ENCODE measurements at places on chromosomes 6 and 20.

GRCh38 chr6:49648036-49648435, 11.4 kb upstream of the RHAG start:
- DNase-seq: no peak

- no peak for DNase-seq
Measured at GRCh38 chr6:31822036-31822821, 5.3 kb upstream of the HSPA1B start.

DNA sequence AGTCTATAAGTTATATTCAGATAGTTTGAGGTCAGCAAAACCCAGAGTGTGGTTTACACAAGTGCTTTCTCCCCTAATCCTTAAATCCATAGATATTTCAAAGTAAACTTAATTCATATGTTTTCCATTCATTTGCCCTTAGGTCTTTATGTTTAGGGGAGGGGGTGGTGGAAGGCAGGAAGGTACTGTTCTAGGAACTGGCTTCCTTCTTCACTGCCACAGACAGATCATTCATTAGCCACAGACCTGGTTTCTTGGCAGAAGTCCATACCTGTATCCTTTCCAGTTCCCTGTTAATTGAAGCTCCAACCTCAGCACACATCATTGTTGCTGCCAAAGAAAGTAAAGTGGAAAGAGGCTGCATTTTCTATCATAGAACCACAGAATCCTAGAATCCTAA, 123.0 kb downstream of the AIG1 start:
- no peak for DNase-seq

GRCh38 chr20:53652859-53653517, 59.3 kb upstream of the ZNF217 start:
- no peak for DNase-seq

GRCh38 chr20:15818651-15819071, 754.6 kb downstream of the KIF16B start:
- DNase-seq: no peak

DNA sequence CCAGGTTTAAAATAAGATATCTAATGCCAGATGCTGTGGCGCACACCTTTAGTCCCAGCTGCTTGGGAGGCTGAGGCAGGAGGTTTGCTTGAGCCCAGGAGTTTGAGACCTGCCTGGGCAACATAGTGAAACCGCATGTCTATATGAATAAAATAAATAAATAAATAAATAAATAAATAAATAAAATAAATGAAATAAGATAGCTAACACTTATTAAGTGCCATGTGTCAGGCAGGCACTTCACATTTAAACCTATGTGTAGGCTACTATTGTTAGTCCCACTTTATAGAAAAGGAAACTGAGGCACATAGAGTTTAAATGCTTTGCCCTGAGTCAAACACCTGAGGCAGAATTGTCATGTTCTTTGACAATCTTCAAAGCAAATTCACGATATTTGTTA, 32.9 kb upstream of the RREB1 start:
- no peak for DNase-seq

DNA sequence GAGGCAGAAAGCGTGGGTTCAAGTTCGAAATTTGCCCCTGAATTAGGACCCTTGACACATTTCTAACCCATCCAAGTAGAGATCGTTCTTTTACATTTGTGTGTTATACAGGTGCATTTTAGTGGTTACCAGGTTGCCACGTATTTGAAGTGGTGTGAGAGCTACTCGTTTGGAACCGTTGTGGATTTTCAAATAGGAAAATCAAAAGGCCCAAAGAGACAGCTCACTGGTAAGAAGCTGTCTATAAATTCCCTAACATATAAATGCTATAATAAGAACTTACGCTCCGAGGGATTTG, 1.6 kb upstream of the REV3L start:
- DNase-seq: peak; percentile 33

- no peak for DNase-seq
Measured at GRCh38 chr6:43927532-43928210, 157.7 kb downstream of the VEGFA start.

DNA sequence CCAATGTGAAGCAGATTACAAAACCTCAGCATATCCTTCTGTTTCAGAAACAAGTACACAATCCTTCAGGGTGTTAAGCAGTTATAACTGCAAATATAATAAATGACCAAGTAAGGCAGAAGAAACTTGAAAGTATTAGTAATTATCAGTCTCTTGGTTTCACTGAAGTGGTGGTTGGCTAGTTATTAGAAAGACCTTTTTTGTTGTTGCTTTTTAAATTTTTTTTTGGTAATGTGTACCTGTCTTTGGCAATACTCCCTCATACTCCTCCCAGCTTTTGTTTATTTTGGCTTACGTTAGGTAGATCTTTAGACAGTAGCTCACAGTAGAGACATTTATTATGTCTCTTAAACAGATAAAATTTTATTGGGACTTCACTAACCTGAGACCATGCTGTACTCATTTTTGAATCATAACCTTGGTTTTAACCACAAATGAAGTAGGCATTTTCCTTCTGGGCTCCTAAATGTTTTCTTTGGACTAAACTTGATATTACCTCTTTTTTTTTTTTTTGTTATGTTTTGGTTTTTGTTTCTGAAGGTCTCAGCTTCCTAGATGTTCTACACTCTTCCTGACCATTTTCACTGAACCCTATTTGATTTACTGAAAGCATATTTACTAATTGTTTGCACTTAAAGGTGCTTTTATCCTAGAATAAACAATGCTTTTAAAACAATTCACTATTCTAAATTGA, 6.4 kb downstream of the CD2AP start:
- DNase-seq: no peak

DNA sequence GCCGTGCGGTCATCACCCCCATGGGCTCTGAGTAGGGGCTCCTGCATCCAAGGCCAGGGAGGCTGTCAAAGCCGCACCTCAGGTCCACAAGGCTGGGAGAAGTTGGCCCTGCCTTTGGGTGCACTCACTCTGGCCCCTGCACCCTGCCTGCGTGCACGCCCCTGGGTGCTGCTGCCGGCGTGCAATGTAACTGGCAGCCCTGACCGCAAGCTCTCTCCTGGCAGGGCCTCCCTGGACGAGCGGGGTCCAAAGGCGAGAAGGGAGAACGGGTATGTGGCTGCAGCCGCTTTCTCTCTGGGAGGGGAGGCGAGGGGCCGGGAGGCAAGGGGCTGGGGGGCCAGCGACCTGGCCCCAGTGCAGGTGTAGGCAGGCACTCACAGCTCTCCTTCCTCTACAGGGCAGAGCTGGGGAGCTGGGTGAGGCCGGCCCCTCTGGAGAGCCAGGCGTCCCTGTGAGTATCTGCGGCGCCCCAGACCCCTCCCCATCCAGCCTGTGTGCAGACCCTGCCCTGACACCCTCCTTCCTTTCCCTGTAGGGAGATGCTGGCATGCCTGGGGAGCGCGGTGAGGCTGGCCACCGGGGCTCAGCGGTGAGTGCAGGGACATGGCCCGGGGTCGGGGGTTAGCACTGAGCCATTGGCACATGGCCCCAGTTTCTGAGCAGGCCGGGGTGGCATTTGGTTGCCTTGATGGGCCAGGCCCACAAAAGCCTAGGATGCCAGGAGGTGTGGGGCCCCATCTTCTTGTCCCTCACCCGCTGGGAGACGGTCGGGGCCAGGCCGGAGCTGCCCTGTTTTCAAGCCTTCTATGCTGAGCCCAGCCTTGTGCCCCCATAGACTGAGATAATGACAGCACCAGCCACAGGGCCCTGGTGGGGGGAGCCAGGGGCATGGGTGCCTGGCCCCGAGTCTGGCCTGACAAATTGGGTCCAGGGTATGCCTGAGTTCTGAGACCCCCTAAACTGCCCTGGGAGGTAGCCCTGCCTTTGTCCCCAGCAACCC, 12.7 kb downstream of the COL9A3 start:
- no peak for DNase-seq

- no peak for DNase-seq
Measured at GRCh38 chr6:159013229-159013628, 13.2 kb upstream of the RSPH3 start.

- DNase-seq: no peak
Measured at GRCh38 chr6:62466607-62467006, 180.6 kb upstream of the KHDRBS2 start.

- no peak for DNase-seq
Measured at GRCh38 chr6:134920422-134920821, 29.5 kb downstream of the ALDH8A1 start.

DNA sequence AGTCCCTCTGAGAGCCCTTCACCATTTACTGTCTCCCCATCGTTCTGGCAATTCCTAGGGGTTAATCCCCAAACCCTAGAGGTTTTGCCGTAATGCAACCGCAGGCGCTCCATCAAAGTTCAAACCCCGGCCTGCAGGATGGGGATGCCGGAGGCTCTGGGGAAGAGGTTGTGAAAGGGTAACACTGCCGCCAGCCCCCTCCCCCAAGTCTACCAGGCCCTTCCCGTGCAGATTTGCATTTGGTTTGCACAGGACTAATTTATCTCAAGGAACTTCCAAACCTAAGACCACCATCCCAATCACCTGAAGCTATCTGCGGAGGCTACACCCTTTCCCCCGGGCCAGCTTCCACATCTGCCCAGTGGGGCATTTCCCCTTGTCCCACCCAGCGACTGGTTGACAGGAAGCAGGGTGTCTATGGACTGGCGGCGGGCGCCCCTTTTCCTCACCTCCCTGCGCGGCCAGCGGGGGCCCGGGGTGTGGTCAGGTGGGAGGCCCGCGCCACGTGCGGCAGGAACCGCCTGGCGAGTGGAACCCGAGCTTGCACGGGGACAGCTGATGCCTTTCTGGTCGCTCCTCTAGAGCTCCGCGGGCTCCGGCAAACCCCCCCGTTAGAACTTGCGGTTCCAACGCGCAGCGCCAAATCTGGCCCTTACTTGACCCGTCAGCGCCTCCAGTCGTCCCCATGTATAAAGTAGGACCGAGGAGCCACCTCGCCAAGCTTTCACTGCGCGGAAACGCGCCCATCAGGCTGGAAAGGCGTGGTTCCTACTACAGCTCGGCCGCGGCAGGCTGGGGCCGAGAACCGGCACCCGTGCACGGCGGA, 9.4 kb upstream of the SLC4A11 start:
- no peak for DNase-seq

- DNase-seq: no peak
Measured at GRCh38 chr6:162029873-162030576, 697.5 kb downstream of the PRKN start.

- no peak for DNase-seq
Measured at GRCh38 chr6:122286512-122286911, 112.9 kb upstream of the HSF2 start.

DNA sequence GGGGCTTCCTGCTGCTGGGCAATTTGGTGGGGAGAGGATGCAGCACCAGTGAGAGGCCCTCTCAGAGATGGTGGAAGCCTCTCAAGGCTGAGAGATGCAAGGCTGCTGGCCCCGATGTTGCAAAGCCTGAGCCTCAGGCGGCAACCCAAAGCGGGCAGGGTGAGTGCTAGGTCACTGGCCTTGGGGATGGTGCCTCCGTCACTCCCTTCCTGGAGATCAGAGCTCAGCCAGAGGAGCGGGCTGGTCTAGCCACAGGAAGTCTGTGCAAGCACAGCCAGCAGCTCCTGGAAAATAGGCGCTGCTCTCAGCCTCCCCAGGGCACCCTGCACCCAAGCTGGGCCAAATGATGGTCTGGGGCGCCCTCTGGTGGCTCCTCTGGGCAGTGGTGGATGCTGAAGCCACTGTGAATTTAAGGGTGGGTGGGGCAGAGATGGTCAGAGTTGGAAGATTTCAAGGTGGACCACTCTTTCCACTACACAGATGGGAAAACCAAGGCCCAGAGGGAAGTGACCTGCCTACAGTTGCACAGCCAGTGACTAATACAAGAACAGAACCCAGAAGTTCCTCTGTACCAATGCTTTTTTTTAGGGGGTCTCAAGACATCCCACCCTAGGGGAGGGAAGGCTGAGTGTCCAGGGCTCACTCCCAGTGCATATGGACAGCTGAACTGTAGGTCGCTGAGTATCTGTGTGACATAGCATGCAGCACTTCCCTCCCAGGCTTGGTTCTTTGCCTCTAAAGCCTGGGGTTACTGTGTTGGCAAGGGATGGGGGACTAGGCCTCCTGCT, 20.8 kb downstream of the C20orf203 start:
- peak; percentile 65 for DNase-seq

DNA sequence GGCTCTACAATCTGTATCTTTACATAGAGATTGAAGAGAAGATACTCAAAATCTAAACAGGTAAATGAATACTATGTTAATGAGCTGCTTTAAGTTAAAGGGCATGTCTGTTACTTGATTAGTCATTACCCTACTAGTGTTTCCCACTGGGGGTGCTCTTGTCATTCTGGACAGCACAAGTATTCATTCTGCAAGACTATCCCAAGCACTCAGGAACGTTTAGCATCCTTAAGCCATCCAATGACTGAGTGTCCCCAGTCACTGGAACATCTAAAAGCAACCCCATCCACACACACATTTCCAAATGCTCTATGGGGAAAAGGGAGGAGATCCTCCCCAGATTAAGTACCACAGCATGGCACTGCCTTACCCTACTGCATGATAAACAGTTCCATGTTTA, 25.7 kb downstream of the EZR start:
- peak; percentile 8 for DNase-seq

- DNase-seq: no peak
Measured at GRCh38 chr6:21780679-21781078, 187.1 kb downstream of the SOX4 start.

GRCh38 chr6:31113861-31114540, 599 bp upstream of the PSORS1C1 start:
- no peak for DNase-seq

- DNase-seq: no peak
Measured at GRCh38 chr20:23142162-23143050, 56.3 kb upstream of the CD93 start.

- DNase-seq: no peak
Measured at GRCh38 chr6:130041594-130041993, 23.2 kb downstream of the L3MBTL3 start.
